Activated naive CD4-positive, alpha-beta T cell treated with anti-CD3 and anti-CD28 coated beads, Interleukin-2, amount 50 U/mL, for 72 hours (primary cell): ENCODE measurements at places on chromosomes 11 and 22.

DNA sequence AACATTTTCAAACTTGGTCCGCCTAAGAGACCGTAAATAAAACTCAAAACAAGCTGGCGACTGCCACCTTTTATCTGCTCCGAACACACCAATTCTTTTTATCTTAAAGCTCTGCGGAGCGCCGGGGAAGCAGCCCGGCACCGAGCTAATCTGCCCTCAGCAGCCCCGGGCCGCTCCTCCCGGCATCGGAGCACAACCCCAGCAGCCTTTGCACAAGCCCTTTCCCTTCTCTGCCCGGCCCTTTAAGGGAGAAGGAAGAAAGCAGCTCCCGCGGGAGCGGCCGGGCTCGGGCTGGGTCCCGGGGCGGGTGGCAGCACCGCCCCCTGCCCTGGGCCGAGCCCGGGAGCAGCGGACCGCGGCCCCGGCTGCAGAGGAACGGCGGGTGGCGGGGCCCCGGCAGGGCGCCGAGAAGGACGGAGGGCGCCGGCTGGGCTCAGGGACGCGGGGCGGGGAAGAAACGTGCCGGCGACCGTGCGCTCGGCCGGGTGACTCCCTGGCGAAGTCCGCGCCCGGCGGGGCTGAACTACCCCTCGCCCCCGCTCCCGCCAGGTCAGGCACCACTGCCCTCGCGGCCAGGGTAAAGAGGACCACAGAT lies 133.6 kb upstream of the C11orf58 start:
- DNase-seq: peak; percentile 22

GRCh38 chr22:41340357-41340756 lies 39.0 kb downstream of the ZC3H7B start:
- no peak for DNase-seq

GRCh38 chr11:44923115-44923514 lies 27.6 kb downstream of the TP53I11 start:
- DNase-seq: no peak

DNA sequence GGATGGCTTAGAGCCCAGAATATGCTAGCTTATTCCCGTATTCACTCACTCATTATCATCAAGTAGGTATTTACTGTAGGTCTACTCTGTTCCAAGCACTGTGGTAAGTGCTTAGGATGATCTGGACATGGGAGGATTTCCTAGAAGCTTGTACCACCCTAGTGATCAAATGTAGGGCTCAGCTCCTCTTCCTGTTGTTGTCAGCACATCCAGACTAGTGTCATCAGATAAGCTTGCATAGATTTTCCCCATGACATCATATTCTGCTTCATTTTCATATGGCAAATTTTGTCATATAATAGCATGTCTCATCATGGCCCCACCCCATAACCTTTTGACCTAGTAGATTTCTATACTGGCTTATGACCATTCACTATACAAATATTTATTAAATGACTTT lies 19.3 kb upstream of the NUCB2 start:
- DNase-seq: no peak

- no peak for DNase-seq
These were observed 297.4 kb upstream of the LUZP2 start for GRCh38 chr11:24199461-24199860.

DNA sequence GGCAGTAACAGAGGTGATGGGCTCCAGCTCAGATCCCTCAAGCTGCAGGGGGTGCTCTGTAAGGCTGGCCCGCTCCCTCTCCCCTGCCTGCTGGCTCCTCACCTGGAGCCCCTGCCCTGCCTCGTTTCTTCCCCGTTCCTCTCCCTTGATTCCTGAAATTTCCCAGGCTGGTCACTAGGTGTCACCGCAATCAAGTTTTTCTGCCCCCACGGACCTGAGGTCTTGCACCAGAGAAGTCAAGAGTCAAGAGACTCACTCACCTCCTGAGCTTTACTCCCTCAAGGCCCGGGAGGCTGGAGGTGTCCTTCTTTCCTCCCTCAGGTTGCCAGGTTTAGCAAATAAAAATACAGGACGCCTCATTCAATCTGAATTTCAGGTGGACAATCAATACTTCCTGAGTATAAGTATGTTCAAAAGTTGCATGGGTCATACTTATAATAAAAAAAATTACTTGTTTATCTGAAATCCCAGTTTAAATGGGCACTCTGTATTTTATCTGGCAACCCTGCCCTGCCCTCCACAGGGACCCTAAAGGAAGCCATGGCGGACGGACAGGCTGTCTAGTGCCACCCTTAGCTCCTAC lies 69.2 kb downstream of the SCUBE1 start:
- no peak for DNase-seq

- peak; percentile 89 for DNase-seq
These were observed 13.5 kb upstream of the B4GALNT4 start for GRCh38 chr11:355581-356458.

DNA sequence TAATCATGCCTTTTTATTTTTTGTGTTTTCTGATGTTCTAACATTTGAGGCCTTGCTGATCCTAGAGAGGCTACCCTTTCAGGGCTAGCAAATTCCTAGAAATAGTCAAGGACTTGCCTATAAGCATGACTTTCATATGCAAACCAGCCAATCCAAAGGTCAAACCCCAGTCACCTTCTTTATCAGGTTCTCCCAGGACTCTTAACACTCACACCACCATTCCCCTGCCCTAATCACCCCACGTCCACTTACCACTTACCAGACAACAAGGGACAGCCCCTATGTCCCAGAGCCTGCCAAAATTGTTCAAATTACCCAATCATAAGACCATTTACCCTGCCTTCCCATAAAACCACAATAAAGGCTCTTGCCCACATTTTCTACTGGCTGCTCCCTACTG lies 1339.8 kb downstream of the LRRC4C start:
- no peak for DNase-seq

DNA sequence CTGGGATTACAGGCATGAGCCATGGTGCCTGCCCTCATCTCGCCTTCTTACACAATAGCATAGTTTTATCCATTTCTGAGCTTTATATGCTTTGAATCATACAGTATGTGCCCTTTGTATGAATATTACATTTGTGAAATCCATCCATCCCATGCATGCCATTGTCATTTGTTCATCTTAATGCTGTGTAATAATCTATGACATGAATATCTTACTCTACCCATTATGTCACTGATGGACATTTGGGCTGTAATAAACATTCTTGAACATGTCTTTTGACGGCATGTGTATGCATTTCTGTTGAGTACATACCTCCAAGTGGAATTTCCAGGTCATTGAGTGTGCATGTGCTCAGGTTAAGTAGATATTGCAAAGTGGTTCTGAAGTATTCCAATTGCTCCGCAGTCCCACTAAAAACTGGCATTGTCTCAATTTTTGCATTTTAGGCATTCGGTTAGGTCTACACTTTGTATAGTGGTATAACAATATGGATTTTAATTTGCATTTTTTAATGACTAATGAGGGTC lies 339.3 kb upstream of the SYN3 start:
- DNase-seq: no peak

GRCh38 chr11:47400768-47401279 lies 7.6 kb upstream of the SLC39A13 start:
- no peak for DNase-seq

- no peak for DNase-seq
These were observed 72.5 kb upstream of the DRD2 start for GRCh38 chr11:113547739-113548138.

DNA sequence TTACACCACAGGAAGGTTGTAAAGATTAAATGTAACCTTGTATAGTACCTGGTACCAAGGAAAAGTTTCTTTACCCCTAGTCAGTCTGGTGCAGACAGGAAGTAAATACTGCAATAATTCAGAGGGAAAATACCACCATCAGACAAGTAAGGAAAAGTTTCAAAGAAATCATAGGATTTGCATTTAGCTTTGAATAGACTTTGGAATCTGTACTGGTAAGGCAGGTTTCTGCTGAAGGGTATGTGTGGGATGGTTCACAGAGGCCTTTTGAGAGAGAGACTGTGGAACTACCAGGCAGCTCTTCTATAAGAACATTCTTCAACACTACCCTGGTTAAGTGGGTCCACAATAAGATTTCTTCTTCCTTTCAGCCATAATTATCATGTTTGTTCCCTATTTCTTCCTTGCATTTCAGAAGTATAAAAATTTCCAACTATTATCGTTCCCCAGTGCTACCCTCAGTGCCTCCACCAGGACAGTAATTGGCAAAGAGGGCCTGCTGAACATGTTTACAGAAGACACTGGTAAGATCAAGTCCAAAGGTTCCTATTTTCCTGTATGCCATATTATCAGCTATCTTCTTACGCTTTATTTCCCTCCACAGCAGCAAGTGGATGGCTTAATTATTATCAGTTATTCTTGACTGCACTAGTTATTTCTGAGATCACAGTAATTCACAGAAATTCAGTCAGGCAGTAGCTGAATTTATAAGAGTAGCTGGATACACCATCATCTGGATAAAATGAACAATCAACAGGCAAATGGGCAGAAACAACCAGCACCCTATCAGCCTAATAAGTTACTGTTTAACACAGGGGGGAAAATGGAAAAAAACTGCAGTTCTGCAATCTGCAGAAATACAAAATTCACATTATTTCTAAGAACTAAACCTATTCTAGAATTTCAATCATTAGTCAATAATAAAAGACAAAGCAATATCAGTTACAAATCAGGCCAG lies 48.5 kb downstream of the PITPNB start:
- no peak for DNase-seq

- DNase-seq: no peak
These were observed 39.1 kb upstream of the SPTBN2 start for GRCh38 chr11:66768088-66768521.

DNA sequence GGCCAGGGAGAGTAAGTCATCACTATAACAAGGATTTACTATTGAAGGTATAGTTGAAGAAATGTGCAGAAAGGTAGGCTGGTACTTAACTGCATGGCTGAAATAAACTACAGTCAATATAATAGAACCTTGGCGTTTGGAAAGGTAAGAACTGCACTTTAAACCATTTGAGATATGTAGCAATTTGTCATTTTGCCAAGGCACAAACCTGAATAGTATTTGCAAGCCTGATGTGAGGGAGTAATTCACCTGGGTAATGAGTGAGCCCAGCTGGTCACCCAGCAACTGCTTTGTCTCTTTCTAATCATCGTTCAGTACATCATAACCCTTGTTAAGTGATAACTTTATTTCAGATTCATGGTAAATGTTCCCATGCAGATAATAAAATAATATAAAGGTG lies 62.3 kb upstream of the SCUBE2 start:
- DNase-seq: no peak

- DNase-seq: no peak
These were observed 79.7 kb downstream of the FDX1 start for GRCh38 chr11:110509472-110509871.

DNA sequence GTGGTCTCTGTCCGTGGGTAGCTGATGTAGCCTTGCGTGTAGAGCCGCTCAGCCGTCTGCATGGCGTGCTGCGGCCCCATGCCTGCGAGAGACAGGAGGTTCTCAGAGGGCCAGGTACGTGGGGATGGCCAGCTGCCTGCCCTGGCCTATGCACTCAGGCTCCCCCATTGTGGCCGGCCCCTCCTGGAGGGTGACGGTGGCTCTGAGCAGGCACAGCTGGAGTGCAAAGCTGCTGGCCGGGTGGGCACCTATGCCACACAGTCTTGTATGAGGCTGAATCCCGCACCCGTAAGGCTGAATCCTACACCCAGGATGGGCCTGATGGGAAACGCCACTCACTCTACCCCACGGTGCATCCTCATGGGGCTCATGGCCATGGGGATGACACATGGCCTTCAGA lies 11.6 kb upstream of the PPM1F start:
- DNase-seq: no peak

DNA sequence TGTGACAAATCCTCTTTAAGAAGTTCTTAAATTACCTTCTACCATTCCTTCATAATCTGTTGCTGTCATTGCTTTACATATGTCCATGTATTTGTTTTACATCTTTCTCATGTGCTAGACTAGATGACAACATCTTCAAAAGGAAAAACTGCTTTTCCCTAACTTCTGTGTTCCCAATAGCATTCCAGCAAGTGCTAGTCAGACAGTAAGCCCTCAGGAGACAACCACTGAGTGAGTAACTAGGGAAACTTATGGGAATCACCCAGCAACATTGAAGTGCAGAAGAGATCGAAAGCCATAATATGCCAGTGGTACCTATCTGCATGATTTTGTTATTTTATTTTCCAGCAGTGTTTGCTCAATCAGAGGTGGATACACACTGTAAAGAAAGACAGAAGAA lies 889.7 kb upstream of the API5 start:
- no peak for DNase-seq

DNA sequence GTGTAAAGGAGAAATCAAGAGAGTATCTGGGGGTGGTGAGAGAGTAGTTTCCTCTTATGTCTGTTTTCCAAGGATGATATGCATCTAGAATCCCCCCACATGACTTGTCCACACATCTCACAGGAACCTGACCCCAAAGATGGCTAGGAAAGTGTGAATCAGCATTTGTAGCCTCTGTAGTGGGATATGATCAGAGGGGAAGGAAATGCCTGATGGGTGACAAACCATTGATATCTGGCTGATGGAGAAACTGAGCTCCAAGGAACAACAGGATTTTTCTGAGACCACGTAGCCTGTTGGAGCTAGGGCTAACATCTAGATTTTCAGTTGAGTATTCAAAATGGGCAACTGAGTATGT lies 369.4 kb downstream of the DDX10 start:
- no peak for DNase-seq

DNA sequence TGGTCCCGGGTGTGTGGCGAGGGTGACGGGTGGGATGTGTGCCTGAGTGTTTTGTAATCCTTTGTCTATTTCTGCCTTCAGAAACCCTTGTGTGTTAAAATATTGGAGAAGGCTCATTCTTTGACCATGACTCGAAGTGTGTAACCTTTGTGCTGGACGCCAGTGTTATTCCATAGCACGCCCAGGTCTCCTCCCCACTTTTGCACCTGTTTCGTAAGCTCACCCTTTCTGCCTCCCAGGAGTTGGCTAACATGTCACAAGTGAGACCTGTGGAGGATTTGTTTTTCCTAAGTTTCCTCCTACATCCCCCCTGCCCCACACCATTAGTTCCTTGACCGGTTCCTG lies 382 bp downstream of the C11orf54 start:
- no peak for DNase-seq

DNA sequence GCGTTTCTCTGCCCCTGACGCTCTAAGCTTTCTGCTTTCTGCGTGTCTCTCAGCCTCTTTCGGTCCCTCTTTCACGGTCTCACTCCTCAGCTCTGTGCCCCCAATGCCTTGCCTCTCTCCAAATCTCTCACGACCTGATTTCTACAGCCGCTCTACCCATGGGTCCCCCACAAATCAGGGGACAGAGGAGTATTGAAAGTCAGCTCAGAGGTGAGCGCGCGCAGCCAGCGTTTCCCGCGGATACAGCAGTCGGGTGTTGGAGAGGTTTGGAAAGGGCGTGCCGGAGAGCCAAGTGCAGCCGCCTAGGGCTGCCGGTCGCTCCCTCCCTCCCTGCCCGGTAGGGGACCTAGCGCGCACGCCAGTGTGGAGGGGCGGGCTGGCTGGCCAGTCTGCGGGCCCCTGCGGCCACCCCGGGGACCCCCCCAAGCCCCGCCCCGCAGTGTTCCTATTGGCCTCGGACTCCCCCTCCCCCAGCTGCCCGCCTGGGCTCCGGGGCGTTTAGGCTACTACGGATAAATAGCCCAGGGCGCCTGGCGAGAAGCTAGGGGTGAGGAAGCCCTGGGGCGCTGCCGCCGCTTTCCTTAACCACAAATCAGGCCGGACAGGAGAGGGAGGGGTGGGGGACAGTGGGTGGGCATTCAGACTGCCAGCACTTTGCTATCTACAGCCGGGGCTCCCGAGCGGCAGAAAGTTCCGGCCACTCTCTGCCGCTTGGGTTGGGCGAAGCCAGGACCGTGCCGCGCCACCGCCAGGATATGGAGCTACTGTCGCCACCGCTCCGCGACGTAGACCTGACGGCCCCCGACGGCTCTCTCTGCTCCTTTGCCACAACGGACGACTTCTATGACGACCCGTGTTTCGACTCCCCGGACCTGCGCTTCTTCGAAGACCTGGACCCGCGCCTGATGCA lies at the start of gene MYOD1:
Gene MYOD1 (plus strand): TSS at position 544 of the 910 bp plus-strand sequence. CDS start 212 bp downstream, at position 756.
- no peak for DNase-seq
